GM23338 (cell line): ENCODE measurements at places on chromosomes 2 and 18. TPM values are rescaled to one million over a fixed set of nuclear protein-coding genes. Genes with fewer than 3 reads are reported as not detected.
A peak's percentile ranks its signal among the peaks of the same experiment; 100 is the strongest.

- no peak for DNase-seq
- no peaks in the 10 kb centered on the region for H3K4me1 ChIP-seq
- no peak overlapping the region for H3K27ac ChIP-seq
Measured at GRCh38 chr2:135821190-135821589, 15.8 kb downstream of the LCT start.

- no peaks in the 10 kb centered on the region for H3K27me3 ChIP-seq
- H3K4me3 ChIP-seq, result no peak overlapping the region
Measured at GRCh38 chr18:36814994-36815393, 13.8 kb downstream of the TPGS2 start.

- H3K36me3 ChIP-seq, result peaks cover 37% of the 10 kb centered on the region
- no peaks in the 10 kb centered on the region for H3K4me1 ChIP-seq
Measured at GRCh38 chr2:218743068-218743467, 32.4 kb downstream of the TTLL4 start.

GRCh38 chr2:78281164-78281563, 744.3 kb upstream of the REG3G start:
- no peak overlapping the region for H3K4me3 ChIP-seq
- H3K27me3 ChIP-seq, result no peaks in the 10 kb centered on the region
- H3K36me3 ChIP-seq, result no peaks in the 10 kb centered on the region
- DNase-seq, result no peak
- H3K4me1 ChIP-seq, result no peaks in the 10 kb centered on the region

DNA sequence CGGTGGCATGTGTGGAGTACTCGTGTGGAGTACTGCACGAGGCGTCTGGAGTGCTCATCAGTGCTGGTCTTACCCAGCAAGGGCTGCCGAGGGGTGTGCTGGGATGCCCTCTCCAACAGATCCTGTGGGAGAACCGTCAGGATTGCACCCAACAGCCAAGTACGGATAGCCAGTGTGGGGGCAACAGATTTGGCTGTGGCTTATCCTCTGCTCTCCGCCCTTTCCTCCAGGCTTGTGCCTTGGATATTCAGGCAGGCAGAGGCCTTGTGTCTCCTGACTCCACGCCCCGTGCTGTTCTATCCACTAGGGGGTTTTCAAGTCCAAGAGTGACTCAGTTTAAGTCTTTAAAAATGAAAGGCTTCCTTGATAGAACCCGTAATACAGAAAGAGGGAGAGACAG, 321.0 kb upstream of the HS6ST1 start:
- no peaks in the 10 kb centered on the region for H3K36me3 ChIP-seq
- DNase-seq, result no peak
- peaks cover 44% of the 10 kb centered on the region for H3K4me1 ChIP-seq
- H3K4me3 ChIP-seq, result no peak overlapping the region
- peak overlapping the region; percentile 94 for H3K27ac ChIP-seq
- H3K27me3 ChIP-seq, result no peaks in the 10 kb centered on the region

- no peaks in the 10 kb centered on the region for H3K27me3 ChIP-seq
- no peak overlapping the region for H3K4me3 ChIP-seq
- DNase-seq, result no peak
Measured at GRCh38 chr2:226904592-226904991, 68.7 kb downstream of the RHBDD1 start.

The USP40 gene
- total RNA-seq, result 11.7 and 13.5 TPM in 2 replicates

The NEU2 gene
- not detected in 2 replicates for total RNA-seq

DNA sequence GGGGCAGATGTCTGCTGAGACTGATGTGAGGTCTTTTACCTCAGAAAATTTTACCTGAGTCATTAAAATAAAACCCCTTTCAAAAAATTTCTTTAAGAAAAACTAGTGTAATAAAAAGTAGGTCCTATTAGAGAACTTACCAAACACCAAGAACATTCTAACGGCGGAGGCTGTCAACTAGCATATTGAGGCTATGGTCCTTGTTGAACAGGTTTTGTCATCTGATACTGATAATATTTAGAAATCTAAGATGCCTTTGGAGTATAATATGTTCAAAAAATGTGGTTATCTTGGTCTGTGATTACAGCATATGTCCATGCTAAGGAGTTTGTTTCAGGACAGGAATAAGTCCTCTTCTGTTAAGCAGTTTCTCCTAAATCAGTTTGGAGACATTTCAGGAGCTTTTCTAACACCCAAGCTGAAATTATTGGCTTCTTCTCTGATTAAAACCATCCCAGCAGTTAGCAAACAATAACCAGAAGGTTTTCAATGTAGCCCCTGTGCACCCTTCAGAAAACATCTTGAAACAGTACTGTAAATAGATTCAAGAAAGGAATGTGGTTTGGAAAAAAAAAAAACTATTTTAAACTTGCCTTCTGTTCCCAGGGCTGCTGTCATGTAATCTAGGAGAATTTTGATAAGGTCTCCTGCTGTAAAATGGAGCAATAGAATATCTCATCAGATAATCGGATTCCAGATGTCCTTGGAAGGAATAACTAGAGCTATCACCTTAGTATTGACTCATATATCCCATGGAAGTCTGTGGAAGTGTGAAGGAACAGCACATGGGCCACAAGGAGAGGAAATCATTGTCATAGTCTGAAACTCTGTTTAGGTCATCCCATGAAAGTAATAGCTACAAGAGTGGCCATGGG, 58.7 kb upstream of the B3GNT2 start:
- H3K36me3 ChIP-seq, result no peaks in the 10 kb centered on the region
- H3K4me3 ChIP-seq, result no peak overlapping the region
- no peaks in the 10 kb centered on the region for H3K27me3 ChIP-seq
- H3K27ac ChIP-seq, result no peak overlapping the region

DNA sequence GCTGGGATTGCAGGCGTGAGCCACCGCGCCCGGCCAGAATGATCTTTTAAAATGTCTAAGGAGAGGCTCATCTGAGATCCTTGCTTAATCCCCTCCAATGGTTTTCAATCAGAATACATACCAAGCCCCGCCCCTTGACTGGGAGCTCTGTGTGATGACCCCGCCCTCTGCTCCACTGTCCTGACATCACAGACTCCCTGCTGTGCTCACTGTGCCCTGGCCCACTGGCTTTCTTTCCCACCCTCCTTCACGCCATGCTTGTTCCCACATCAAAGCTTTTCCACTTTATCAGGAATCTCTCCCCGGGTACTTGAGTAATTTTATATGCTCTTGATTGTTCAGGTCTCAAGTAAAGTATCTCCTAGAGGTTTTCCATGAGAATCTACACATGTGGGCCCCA, 762.3 kb upstream of the ID2 start:
- no peaks in the 10 kb centered on the region for H3K36me3 ChIP-seq
- DNase-seq, result peak; percentile 14
- H3K27ac ChIP-seq, result no peak overlapping the region
- H3K4me1 ChIP-seq, result peaks cover 13% of the 10 kb centered on the region
- H3K4me3 ChIP-seq, result no peak overlapping the region

- H3K4me1 ChIP-seq, result peaks cover 16% of the 10 kb centered on the region; the same call in 1 of the 2 replicates
- no peak for DNase-seq
- no peak overlapping the region for H3K27ac ChIP-seq
- peaks cover 10% of the 10 kb centered on the region; the same call in 1 of the 2 replicates for H3K27me3 ChIP-seq
- H3K4me3 ChIP-seq, result no peak overlapping the region
Measured at GRCh38 chr2:236117861-236118269, 50.3 kb downstream of the GBX2 start.

DNA sequence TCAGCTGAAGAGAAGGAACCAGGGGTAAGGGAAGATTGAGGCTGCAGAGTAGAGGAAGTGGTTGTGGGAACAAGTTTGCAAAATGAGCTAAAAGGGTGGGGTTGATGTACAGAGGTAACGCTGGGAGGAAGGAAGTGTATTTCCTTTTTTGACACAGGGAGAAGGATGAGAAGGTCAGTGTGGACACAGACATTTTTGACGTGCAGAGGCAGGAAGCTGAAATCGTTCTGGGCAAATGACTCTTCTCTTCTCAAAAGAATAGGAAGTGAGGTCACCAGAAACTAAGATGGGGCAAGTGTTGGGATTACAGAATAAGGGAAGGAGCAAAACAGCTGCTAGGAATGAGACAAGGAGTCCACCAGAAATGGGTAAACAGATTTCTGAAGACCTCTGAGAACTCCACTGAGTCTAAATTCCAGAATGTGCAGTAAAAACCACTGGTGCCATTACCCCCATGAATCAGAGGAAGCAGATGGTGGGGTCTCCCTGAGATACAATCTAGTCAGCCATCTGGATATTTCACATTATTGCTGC, 20.0 kb upstream of the RNF149 start:
- H3K4me1 ChIP-seq, result peaks cover 41% of the 10 kb centered on the region
- no peaks in the 10 kb centered on the region for H3K27me3 ChIP-seq
- H3K27ac ChIP-seq, result peak overlapping the region; percentile 10; the same call in 1 of the 2 replicates

GRCh38 chr18:77133051-77133834, 660 bp upstream of the MBP start:
- H3K4me3 ChIP-seq, result peak overlapping the region; percentile 78
- no peaks in the 10 kb centered on the region for H3K36me3 ChIP-seq
- no peak overlapping the region for H3K27ac ChIP-seq

- no peaks in the 10 kb centered on the region for H3K27me3 ChIP-seq
- no peaks in the 10 kb centered on the region for H3K4me1 ChIP-seq
- no peak overlapping the region for H3K4me3 ChIP-seq
- DNase-seq, result no peak
- H3K27ac ChIP-seq, result no peak overlapping the region
Measured at GRCh38 chr18:79576686-79577351, 102.8 kb upstream of the CTDP1 start.

The ACMSD gene
- not detected in 2 replicates for total RNA-seq

GRCh38 chr2:107607054-107607453, 219.6 kb upstream of the RGPD4 start:
- no peak overlapping the region for H3K27ac ChIP-seq
- no peaks in the 10 kb centered on the region for H3K36me3 ChIP-seq
- H3K4me1 ChIP-seq, result no peaks in the 10 kb centered on the region
- no peak overlapping the region for H3K4me3 ChIP-seq
- DNase-seq, result no peak
- no peaks in the 10 kb centered on the region for H3K27me3 ChIP-seq

The CCDC148 gene
- total RNA-seq, result 0.16 and 1.2 TPM in 2 replicates

DNA sequence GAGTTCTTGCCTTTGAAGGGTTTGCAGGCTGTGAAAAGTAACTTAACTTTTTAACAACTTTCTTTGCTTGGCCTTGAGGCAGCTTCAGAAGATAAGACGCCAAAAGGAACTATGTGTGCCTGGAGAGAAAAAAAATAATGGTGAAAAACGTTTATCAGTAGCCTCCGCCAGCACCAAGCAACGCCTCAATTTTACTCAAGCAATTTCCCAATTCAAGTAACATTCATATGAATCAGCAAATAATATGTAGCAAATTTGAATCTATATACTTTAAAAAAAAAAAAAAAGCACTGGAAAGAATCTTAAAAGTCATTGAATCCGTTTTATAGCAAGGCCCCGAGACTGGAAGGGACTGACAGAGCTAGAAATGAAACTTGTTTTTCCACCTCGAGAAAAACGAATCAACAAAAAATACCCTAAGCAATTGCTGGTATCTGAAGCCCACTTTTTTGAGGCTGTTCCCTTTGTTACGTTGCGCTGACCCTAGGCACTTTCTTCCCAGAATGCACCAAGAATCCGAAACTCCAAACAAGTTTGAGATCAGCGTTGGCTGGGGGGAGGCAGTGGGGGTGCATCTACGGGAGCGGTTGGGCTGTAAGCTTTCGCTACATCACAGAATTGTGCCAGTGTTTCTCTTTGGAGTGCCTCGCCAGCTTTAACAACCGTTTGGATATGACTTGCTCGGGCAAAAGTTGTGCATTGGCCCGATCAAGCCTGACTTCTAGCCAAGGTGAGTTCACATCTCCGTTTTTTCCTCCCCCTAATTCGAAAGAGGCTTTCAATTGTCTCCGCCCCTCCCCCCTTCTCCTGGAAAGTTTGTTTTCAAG, 2.7 kb upstream of the TGIF1 start:
- peak overlapping the region; percentile 100 for H3K27ac ChIP-seq
- peak; percentile 79 for DNase-seq

DNA sequence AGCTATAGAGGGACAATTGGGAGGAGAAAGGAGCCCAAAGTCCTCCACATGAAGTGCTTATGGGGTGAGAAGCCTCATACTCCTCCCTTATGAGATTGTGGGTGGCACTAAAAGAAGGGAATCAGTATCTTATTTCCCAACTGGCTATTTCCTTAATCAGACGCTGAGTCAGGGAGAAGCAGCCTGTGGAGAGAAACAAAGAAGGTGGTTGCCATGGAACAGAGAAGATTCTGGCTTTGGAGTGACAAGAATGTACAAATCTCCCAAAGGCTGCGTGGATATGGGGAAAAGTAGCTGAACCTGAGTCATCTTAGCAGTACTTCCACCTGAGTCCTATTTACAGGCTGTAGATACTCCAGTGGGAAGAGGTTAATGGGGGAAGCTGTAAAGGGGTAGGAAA, 115.8 kb upstream of the CWC22 start:
- H3K4me3 ChIP-seq, result no peak overlapping the region
- DNase-seq, result no peak
- H3K36me3 ChIP-seq, result no peaks in the 10 kb centered on the region
- H3K27me3 ChIP-seq, result no peaks in the 10 kb centered on the region

The INPP5D gene
- total RNA-seq, result 8.0 and 8.3 TPM in 2 replicates

The TTR gene
- not detected in 2 replicates for total RNA-seq

The SLC8A1 gene
- 2.5 and 3.3 TPM in 2 replicates for total RNA-seq

GRCh38 chr2:105287692-105288091, 41.8 kb downstream of the TGFBRAP1 start:
- peak; percentile 80 for DNase-seq
- H3K4me3 ChIP-seq, result no peak overlapping the region
- peaks cover 11% of the 10 kb centered on the region for H3K36me3 ChIP-seq
- no peaks in the 10 kb centered on the region for H3K4me1 ChIP-seq
- no peaks in the 10 kb centered on the region for H3K27me3 ChIP-seq

The RANBP2 gene
- 87.7 and 98.0 TPM in 2 replicates for total RNA-seq
